ENCODE measurements at places on chromosomes 6 and 20.
A peak's percentile ranks its signal among the peaks of the same experiment; 100 is the strongest.

- no peak for DNase-seq
These were observed 53.5 kb downstream of the RREB1 start for GRCh38 chr6:7161253-7161623.

DNA sequence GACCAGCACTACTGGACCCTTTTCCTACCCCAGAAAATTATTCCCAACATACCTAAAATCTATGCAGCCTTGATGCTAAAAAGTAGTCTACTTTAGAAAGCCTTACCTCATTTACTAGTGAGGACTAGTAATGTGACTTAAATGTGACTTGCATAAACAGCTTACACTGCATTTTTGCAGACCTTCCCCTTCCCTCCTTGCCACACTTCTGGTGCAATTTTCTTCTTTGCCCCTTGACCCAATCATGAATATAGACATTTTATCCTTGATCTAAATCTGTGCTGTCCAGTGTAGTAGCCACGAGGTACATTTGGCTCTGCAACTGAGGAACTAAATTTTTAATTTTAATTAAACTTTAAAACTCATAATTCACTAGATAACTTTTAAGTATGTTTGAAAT is 7.0 kb upstream of the ZKSCAN8 start:
- DNase-seq: no peak

DNA sequence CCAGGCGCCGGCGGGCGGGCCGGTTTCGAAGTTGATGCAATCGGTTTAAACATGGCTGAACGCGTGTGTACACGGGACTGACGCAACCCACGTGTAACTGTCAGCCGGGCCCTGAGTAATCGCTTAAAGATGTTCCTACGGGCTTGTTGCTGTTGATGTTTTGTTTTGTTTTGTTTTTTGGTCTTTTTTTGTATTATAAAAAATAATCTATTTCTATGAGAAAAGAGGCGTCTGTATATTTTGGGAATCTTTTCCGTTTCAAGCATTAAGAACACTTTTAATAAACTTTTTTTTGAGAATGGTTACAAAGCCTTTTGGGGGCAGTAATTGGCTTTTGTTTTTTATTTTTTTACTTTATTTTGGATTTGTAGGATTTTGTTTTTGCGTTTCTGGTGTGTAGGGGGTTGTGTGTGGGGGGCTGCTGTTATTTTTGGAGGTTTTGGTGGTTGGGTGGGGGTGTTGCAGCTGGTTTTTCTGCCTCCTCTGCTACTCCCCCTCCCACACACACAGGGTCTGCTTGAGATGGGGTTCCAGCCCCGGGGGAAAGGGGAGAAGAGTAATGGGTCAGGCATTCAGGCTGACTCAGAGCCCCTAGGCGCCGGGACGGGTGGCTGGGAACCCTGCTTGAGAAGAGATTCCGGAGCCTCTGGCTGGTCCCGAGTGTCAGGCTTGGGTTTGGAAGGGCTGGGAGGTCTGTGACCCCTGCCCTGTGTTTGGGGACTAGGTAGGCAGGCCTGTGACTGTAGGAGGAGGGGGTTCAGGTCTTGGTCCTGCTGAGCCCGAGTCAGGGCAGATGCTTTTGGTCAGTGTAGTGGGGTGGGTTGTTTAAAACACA is 2.0 kb downstream of the CEBPB start:
- peak; percentile 66 for DNase-seq

- no peak for DNase-seq
These were observed 70.1 kb downstream of the TRMT11 start for GRCh38 chr6:126056355-126057004.

All from activated gamma-delta T cell treated with Interleukin-2 at 50 U/mL for 16 hours (primary cell).